Activated CD8-positive, alpha-beta T cell treated with anti-CD3 and anti-CD28 coated beads for 36 hours (primary cell): ENCODE measurements at places on chromosomes 16 and 17. TPM values are rescaled to one million over a fixed set of nuclear protein-coding genes. Genes with fewer than 3 reads are reported as not detected.

DNA sequence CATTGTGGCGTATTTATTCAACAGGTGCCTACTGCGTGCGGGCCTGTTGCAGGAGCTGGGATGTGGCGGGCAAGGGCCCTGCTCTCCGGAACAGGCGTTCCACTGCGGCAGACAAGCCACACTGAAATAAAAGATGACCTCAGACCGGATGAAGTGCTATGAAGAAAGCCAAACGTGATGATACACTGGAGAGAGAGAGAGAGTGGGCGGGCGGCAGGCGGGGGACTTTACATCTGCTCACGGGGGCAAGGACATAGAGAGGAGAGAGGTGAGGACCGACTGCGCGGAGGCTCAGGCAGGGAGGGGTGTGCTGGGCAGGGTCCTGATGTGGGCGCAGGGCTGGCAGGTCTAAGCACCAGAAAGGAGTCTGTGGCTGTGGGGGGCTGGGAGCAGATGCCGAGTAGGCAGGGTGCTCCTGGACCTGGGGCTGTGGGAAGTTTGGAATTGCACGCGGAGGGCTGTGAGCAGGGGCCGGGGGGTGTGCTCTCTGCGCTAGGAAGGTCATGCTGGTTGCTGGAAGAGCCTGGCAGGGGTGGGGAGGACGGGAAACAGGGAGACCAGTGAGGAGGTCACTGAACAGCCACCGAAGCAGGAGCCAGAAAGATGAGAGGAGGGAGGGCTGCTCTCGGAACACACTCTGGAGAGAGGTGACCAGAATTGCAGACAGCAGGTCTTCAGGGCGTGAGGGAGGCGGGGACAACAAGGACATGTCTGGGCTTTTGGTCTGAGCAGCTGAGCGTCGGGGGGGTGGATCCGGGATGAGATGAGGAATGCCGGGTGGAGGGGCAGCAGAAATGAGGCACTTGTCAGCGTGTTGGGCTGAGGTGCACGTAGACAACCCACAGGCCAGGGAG is 9.9 kb downstream of the MXRA7 start:
- no peak for DNase-seq

GRCh38 chr16:72895951-72896350 is 152.0 kb downstream of the ZFHX3 start:
- DNase-seq, result no peak

NUDT7 gene
- 8.0 TPM for total RNA-seq

DNA sequence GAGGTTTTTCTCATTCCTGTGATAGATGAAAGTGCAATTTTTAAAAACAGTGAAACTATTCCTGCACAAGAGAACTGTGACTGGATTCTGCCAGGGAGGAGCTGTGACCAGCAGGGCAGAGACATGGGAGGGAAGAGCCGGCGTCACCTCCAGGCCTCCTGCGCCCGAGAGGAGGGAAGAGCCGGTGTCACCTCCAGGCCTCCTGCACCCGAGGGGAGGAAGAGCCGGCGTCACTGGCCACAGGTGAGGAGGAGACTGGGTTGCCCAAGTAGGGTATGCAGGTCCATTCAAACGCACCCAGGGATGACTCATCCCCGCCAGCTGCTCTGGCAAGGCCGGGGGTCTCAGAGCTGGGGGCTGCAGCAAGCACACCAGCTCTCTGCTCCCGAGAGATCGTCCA is 56.7 kb downstream of the METRNL start:
- DNase-seq, result no peak

GRCh38 chr17:80633994-80634566 is 89.4 kb downstream of the RPTOR start:
- DNase-seq, result no peak

DNA sequence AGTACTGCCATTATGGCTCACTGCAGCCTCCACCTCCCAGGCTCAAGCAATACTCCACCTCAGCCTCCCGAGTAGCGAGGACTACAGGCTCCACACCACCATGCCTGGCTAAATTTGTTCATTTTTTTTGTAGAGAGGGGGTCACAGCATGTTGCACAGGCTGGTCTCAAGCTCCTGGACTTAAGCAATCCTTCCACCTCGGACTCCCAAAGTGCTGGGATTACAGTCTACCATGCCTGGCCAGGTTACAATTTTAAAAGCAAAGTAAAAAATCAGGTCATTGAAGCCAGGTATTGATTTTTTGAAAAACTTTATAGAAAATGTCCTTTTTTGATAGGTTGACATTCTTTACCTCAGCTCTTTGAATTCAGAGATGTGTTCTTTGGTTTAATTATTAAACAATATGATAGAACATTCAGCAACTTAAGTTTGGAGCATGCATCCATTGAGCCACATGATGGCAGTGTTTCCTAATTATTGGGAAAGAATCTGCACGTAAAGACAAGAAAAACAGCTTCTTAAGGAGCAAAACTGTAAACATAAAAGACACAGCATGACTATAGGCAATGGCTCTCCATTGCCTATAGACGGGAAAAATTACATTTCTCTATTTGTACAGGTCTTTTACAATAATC is 1.7 kb upstream of the SLC16A11 start:
- peak; percentile 66 for DNase-seq
